ENCODE measurements at places on chromosomes 5 and 9.

DNA sequence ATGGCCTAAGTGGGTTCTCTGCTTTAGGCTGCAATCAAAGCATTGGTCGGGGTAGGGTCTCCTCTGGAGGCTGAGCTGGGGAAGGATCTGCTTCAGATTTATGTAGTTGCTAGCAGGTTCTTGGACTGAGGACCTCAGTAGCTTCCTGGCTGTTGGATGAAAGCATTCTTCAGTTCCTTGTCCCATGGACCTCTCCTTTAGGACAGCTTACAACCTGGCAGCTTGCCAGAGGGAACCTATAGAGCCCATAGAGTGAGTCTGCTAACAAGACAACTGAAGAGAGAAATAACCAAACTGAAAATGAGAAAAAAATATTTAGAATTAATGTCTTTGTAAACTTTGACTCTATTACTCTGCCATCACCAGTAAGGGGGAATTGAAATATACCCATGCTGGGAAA, 12.4 kb downstream of the MRPS30 start:
- DNase-seq: no peak

GRCh38 chr5:150729859-150730258, 29.0 kb downstream of the DCTN4 start:
- DNase-seq: no peak

GRCh38 chr9:134455934-134456755, 129.9 kb downstream of the RXRA start:
- peak; percentile 51 for DNase-seq

- no peak for DNase-seq
These were observed 82.9 kb downstream of the TMEM252 start for GRCh38 chr9:68457803-68458202.

GRCh38 chr5:36529142-36529541, 77.3 kb upstream of the SLC1A3 start:
- no peak for DNase-seq

- DNase-seq: no peak
These were observed 18.9 kb upstream of the VLDLR start for GRCh38 chr9:2602704-2603116.

DNA sequence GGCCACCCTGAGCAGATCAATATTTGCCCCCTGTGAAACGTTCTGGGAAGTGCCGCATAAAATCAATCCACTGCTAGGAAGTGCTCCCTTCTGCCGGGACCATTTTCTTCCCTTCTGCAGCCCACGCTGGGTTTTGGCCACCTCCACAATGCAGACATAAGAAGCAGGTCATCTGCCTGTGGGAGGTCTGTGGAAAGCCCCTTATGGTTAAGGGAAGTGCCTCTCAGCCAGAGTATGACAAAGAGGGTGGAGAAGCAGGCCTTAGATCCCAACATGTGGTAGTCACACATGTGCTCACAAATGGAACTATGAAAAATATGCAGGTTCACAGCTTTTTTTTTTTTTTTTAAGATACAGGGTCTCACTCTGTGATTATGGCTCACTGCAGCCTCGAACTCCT, 82.8 kb downstream of the SLC1A3 start:
- DNase-seq: no peak

DNA sequence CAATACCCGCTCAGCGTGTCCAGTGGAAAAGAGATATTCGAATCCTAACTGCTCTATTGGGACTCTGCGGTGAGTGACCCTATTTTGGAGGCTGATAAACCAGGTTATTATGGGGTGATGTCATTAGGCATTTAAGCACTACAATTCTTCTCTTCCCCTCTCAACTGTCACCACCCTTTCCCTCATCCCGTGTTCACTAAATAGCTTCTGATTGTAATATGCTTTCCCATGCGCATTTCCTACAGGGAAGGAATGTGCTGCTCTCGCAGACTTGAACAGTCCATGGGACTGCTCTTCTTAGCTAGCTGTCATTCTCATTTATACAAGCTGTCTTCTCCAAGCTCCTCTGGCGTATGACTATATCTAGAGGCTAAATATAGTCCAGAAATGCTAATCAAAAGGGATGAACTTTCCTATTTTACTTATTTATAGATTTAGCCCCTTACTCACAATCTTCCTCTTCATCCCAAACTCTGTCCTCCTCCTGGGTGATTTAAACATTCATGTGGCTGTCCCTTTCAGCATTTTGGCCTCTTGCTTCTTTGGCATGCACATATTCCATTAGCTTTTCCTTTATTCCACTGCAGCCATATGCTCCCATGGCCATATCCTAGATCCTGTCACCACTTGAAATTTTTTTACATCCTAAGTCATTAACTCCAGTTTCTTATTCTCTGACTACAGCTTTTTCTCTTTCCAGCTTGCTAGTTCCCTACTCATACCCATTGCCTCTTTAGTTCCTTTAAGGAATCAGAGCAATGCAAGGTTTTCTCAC, 39.6 kb upstream of the CSNK1G3 start:
- DNase-seq: no peak

GRCh38 chr9:127349483-127350113, 47.4 kb upstream of the SLC2A8 start:
- no peak for DNase-seq

DNA sequence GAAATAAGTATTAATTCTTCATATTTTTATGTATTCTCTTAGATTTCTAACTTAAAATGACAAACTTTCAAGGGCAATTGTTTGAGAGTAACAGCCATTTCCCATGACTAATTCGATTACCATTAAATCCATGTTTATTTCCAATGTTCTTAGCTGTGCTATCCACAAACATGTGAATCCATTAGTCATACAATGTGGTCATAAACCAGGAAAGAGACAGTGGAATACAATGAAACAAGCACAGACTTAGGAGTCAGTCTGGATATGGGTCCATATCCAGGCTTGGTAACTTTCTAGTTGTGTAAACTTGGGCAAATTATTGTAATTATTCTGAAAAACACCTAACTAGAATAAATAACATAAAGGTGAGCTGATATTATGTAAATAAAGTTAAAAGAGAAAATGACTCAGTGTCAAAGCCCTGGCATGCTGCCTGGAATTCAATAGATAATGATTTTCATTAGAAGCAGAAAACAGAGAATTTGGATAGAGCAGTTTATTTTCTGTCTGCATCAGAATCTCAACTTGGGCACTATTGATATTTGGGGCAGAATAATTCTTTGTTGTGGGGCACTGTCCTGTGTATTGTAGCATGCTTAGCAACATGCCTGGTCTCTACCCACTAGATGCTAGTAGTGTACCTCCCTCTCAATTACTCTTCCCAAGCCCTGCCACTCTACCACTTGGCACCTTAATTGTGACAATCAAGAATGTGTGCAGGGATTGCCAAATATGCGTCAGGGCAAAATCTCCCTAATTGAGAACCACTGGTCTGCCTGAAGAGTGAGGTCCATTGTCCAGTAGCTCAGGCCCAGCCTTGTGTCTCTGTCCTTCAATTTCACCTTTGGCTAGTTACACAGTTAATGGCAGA, 44.7 kb upstream of the SLC27A6 start:
- no peak for DNase-seq

DNA sequence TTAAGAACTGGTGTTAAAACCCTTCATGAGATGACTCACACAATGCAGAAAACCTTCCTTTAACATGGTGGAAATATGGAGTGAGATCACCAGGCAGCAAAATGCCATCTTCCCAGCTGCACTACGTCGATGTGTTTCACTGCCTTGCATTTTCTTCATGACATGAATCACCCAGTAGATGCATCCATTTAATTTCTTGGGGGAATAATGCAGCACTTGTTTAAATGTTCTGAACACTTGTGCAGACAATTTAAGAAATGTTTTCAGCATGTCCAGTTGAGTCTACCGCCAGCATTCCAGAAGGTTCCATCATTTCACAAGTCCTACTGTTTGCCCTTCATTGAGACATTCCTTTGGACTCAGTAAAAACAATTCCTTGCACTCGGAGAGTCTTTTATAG, 81.6 kb downstream of the ADAMTS16 start:
- DNase-seq: no peak

- no peak for DNase-seq
These were observed 51.5 kb upstream of the MAP3K1 start for GRCh38 chr5:56763711-56764466.

- no peak for DNase-seq
These were observed 54.0 kb downstream of the SCAI start for GRCh38 chr9:125089331-125089730.

All from stimulated activated CD4-positive, alpha-beta T cell treated with anti-CD3 and anti-CD28 coated beads, Interleukin-2, amount 100 ng/mL, for 48 hours (primary cell).